ENCODE measurements at places on chromosomes 7 and 10. TPM values are rescaled to one million over a fixed set of nuclear protein-coding genes. Genes with fewer than 3 reads are reported as not detected.

LRRC17 gene
- total RNA-seq = 280 TPM

DNA sequence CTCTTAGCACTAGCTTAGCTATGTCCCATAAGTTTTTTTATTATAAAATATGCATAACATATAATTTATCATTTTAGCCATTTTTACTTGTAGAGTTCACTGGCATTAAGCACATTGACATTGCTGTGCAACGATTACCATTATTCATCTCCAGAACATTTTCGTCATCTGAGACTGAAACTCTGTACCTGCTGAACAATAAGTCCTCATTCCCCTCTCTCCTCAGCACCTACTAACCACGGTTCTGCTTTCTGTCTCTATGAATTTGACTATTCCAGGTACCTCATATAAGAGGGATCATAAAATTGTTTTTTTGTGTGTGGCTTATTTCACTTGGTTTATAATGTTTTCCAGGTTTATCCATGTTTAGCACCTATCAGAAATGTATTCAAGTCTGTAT is 64.1 kb downstream of the SHOC2 start:
- H3K4me3 ChIP-seq = no peak overlapping the region
- no peak overlapping the region for H3K27ac ChIP-seq
- H3K27me3 ChIP-seq = no peaks in the 10 kb centered on the region
- peaks cover 2% of the 10 kb centered on the region for H3K4me1 ChIP-seq
- no peak for DNase-seq

DNA sequence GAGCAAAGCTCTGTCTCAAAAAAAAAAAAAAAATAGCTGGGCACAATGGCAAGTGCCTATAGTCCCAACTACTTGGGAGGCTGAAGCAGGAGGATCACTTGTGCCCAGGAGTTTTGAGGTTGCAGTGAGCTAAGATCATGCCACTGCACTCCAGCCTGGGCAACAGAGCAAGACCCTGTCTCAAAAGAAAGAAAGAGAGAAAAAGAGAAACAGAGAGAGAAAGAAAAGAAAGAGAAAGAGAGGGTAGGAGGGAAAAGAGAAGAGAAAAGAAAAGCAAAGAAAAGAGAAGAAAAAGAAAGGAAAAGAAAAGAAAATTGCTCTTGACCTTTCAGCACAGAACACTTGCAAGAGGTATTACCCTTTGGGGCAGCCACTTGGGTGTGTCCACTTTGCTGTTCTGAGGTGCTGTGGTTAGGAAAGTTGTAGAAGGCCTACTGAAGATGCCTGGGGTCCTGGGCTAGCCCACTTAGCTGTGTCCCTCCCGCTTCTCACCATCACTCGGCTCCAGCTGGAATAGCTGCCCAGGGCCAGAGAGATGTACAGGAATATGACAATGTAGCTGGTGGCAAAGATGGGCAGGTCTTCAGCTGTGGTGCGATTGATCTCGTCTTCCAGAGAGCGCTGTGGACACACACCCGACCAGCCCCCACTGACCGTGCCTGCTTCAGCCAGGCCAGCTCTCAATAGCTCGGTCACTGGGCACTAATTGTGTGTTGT is 5.6 kb downstream of the NPC1L1 start:
- no peak for DNase-seq
- no peak overlapping the region for H3K27ac ChIP-seq
- H3K4me3 ChIP-seq = no peak overlapping the region
- H3K36me3 ChIP-seq = no peaks in the 10 kb centered on the region
- no peaks in the 10 kb centered on the region for H3K27me3 ChIP-seq

GRCh38 chr10:77028042-77028441 is 609.6 kb downstream of the KCNMA1 start:
- peaks cover 3% of the 10 kb centered on the region for H3K4me1 ChIP-seq
- no peak for DNase-seq
- no peak overlapping the region for H3K4me3 ChIP-seq
- no peaks in the 10 kb centered on the region for H3K27me3 ChIP-seq
- no peak overlapping the region for H3K27ac ChIP-seq

ATOH7 gene
- not detected for total RNA-seq

DNA sequence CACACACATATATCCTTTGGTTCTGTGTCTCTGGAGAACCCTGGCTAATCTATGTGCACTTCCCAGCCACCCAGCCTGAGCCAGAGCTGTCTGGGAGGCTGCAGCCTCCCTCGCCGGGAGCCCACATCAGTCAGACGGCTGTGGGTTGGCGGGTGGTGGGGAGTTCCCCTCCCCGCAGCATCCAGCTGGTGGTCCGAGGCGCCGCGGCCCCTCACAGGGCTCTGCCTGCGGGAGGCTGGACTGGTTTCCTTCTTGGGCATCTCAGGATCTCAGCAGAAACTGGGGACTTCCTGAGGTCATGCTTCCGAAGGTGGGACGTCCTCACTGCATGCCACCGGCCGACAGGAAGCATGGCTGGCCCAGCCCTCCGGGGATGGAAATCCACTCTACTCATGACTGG is 22.0 kb upstream of the PSMG3 start:
- H3K27ac ChIP-seq = no peak overlapping the region
- no peak overlapping the region for H3K4me3 ChIP-seq
- no peaks in the 10 kb centered on the region for H3K36me3 ChIP-seq
- H3K4me1 ChIP-seq = no peaks in the 10 kb centered on the region
- H3K27me3 ChIP-seq = peaks cover 60% of the 10 kb centered on the region

DNA sequence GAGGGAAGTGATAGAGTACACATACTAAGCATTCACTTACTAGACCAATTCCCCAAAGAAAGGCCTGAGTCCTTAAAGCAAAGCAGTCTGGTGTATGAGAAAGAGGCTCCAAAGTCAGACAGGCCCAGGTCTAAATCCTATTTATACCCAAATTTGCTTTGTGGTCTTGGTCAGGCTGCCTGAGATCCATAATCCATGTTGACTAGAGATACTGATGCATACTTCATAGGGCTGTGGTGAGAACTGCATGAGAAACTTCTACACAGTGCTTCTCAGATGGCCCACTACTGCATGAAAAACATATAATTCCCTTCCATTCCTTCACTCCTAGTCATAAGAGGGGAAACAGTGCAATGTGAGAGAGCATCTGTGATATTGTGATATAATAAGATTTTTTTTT is 81.6 kb upstream of the SP4 start:
- H3K4me3 ChIP-seq = no peak overlapping the region
- no peaks in the 10 kb centered on the region for H3K36me3 ChIP-seq
- H3K4me1 ChIP-seq = no peaks in the 10 kb centered on the region
- no peak for DNase-seq

NACAD gene
- 0.56 TPM for total RNA-seq

TRIP6 gene
- 39.2 TPM for total RNA-seq

ADCK2 gene
- total RNA-seq = 7.5 TPM

MMP21 gene
- total RNA-seq = not detected

DNA sequence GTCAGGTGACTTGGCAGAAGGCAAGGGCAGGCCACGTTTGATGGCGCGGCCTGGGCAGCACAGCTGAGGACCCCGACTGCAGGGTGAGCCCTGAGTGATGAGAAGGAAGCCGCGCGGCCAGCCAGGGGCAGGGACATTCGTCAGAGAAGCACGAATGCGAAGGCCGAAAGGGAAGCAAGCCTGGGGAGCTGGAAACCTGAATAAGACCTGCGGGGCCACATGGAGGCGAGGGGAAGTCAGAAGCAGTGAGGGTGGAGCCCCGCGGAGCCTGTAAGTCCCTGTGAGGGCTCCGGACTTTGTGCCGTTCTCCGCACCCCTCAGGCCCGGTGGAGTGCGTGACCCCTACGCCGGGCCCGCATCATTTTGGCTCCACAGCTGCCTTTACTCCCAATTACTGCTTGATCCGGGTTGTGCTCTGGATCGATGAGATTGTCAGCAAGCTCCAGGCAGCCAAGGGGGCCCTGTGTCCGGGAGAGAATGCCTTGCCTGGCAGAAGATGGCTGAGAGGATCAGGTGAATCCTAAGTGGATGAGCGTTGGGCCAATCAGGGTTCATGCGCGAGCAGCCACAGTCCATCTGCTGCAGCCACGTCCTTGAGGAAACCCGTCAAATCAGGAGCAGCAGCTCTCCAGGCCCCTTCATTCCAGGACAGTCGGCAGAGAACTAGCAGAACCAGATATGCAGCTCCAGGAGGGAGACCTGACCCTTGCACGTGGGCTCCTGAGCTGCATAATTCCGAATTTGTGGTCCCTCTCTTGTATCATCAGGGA is 293.3 kb upstream of the SHH start:
- no peak for DNase-seq
- no peaks in the 10 kb centered on the region for H3K27me3 ChIP-seq
- H3K36me3 ChIP-seq = no peaks in the 10 kb centered on the region
- H3K4me3 ChIP-seq = no peak overlapping the region

DNA sequence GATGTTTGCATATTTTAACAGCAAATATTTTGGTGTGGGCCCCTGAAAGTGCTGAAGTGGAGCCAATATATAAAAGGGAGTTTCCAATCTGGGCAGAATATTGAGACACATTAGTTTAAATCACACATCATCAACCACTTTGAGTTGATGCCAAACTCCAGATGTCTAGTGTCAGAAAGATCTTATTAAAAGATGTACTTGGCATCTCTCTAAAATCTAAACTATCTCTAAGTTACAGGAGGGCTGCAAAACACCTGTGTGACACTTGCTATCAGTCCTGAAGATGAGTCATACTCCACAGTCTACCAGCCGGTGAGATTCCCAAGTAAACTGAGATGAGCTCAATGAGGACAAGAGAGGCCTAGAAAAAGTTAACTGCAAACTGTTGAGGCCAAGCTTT is 11.4 kb downstream of the JAZF1 start:
- peak; percentile 73 for DNase-seq
- H3K4me1 ChIP-seq = peaks cover 25% of the 10 kb centered on the region
- H3K27ac ChIP-seq = no peak overlapping the region

GRCh38 chr10:121373411-121373810 is 224.8 kb downstream of the FGFR2 start:
- DNase-seq = no peak
- no peaks in the 10 kb centered on the region for H3K27me3 ChIP-seq
- H3K4me1 ChIP-seq = no peaks in the 10 kb centered on the region

PDE6C gene
- not detected for total RNA-seq

ARHGEF35 gene
- not detected for total RNA-seq

- no peak overlapping the region for H3K4me3 ChIP-seq
- H3K4me1 ChIP-seq = no peaks in the 10 kb centered on the region
- H3K27ac ChIP-seq = no peak overlapping the region
- H3K27me3 ChIP-seq = no peaks in the 10 kb centered on the region
- DNase-seq = no peak
Observed at GRCh38 chr7:85055906-85056305, 130.9 kb downstream of the SEMA3D start.

DNA sequence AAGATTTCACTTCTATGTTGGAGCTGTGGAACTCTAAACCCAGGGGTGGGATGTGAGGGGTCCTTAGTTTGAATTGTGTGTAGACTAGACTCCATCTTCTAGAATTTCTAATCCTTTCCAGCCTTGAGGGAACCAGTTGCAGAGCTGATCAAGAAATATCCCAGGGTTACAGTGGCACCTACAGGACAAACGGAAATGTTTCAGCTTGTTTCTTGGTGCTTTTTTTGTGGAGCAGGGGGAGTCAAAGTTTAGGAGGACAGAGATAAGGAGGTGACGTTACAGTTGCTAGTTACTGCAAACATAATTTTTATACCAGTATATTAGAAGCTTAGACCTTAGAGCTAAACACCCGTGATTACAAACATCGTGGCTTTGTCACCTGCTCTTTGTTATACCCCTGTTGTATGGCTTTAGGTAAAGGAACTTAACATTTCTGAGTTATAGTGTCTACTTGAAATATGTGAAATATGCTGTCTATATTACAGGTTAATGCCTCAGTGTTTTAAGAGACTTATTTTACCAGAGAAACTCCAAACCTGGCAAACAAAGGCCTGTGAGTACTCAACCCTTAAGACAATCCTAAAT is 84.5 kb upstream of the DYNC1I1 start:
- peak; percentile 26 for DNase-seq
- H3K27me3 ChIP-seq = peaks cover 2% of the 10 kb centered on the region
- no peaks in the 10 kb centered on the region for H3K4me1 ChIP-seq
- no peak overlapping the region for H3K4me3 ChIP-seq
- no peak overlapping the region for H3K27ac ChIP-seq

SPAM1 gene
- total RNA-seq = not detected

DNA sequence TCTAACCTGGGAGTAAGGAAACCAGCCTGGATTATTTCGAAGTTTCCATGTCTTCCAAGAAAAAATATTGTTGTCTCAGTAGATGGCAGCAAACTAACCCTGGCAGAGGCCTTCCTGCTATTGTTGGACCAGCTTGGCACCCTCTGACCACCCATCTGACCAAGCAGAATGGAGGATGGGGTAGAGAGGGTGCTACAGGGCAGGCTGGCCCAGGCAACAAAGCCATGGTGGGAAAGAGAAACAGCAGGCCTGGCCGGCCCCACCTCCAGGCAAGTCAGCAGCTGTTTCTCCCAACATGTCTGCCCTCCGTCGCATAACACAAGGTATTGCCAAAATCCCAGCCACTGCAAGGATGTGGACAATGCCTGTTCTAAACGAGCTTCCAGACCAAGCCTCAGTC is 95.0 kb downstream of the FAM53B start:
- no peaks in the 10 kb centered on the region for H3K27me3 ChIP-seq
- no peak overlapping the region for H3K27ac ChIP-seq
- H3K36me3 ChIP-seq = no peaks in the 10 kb centered on the region
- no peak overlapping the region for H3K4me3 ChIP-seq
- no peak for DNase-seq

DNA sequence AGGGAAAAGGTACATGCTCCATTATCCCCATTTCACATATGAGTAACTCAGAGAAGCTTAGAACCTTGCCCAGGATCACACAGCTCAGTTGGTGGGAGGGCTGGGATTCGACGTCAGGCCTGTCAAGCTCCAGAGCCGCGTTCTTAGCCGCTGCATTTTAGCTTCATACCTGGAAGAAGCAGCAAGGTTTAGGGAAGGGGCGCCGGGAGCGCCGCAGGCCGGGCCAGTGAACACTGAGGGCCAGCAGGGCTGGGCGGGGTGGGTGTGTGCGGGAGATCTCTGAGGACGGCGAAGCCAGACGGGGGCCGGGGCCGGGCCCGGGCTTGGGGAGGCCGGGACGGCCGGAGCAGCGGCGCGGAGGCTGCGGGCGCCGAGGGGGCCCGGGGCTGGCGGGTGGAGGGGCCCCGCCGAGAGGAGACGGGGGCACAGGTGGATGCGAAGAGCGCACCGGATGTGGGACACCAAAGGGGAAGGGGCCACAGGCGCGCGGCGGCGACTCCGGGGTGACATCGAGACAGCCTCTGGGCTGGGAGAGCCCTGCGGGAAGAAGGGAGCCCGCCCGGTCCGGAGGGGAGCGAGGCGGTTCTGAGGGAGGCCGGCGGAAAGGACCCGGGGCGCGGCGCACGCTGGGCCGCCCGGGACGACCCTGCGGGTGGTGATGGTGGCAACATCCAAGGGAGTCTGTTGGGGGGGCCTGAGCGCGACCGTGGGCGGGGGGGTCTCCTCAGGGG is 498 bp downstream of the NDST2 start:
- H3K27me3 ChIP-seq = no peaks in the 10 kb centered on the region
- peak overlapping the region; percentile 88 for H3K4me3 ChIP-seq
- 0 out of 2 replicates have a peak, but pooled peaks cover 4% of the 10 kb centered on the region for H3K4me1 ChIP-seq
- no peak for DNase-seq
- H3K36me3 ChIP-seq = peaks cover 42% of the 10 kb centered on the region

Data from IMR-90 (cell line).